Sigmoid colon (tissue), 7 donors: ENCODE measurements at places on chromosomes 6 and 20. TPM values are rescaled to one million over a fixed set of nuclear protein-coding genes. Genes with fewer than 3 reads are reported as not detected.

VWA7 gene
- 3.6 TPM for polyA plus RNA-seq

CTCFL gene
- polyA plus RNA-seq = not detected

COL9A1 gene
- polyA plus RNA-seq = 0.52 TPM

THBS2 gene
- polyA plus RNA-seq = 1.8 TPM

GMPR gene
- 2.8 TPM for polyA plus RNA-seq

RFX6 gene
- 0.16 TPM for polyA plus RNA-seq

MYB gene
- polyA plus RNA-seq = 12.0 TPM

ATXN1 gene
- 4.8 TPM for polyA plus RNA-seq

FAM184A gene
- polyA plus RNA-seq = 0.92 TPM

ACSS1 gene
- 24.7 TPM for polyA plus RNA-seq

TRIM15 gene
- polyA plus RNA-seq = 46.0 TPM

PBOV1 gene
- not detected for polyA plus RNA-seq

TSPO2 gene
- 0.48 TPM for polyA plus RNA-seq

FAM162B gene
- 0.60 TPM for polyA plus RNA-seq

CLIC5 gene
- 53.1 TPM for polyA plus RNA-seq

TPX2 gene
- 24.0 TPM for polyA plus RNA-seq

CAGE1 gene
- 0.04 TPM for polyA plus RNA-seq

OR2H2 gene
- polyA plus RNA-seq = not detected

NUP153 gene
- 9.0 TPM for polyA plus RNA-seq

TDP2 gene
- 543 TPM for polyA plus RNA-seq

RUNX2 gene
- polyA plus RNA-seq = 1.2 TPM

SYNDIG1 gene
- polyA plus RNA-seq = 0.60 TPM

NCOA5 gene
- polyA plus RNA-seq = 19.5 TPM

C20orf141 gene
- not detected for polyA plus RNA-seq

APOBEC2 gene
- polyA plus RNA-seq = not detected

PHF3 gene
- 9.7 TPM for polyA plus RNA-seq

TENT5A gene
- 7.8 TPM for polyA plus RNA-seq

SLC22A16 gene
- polyA plus RNA-seq = not detected

SMIM13 gene
- 2.9 TPM for polyA plus RNA-seq

DNAAF9 gene
- 3.3 TPM for polyA plus RNA-seq

SIRPD gene
- polyA plus RNA-seq = not detected

KCNG1 gene
- 7.1 TPM for polyA plus RNA-seq

APOM gene
- 3.6 TPM for polyA plus RNA-seq

MMS22L gene
- 2.1 TPM for polyA plus RNA-seq

HAO1 gene
- not detected for polyA plus RNA-seq

CDSN gene
- not detected for polyA plus RNA-seq

ZKSCAN8 gene
- 4.7 TPM for polyA plus RNA-seq

KCNK15 gene
- polyA plus RNA-seq = 0.60 TPM

TBX18 gene
- 1.2 TPM for polyA plus RNA-seq

C20orf144 gene
- polyA plus RNA-seq = 0.12 TPM

SSTR4 gene
- 0.04 TPM for polyA plus RNA-seq

RIPOR3 gene
- polyA plus RNA-seq = 7.8 TPM

XKR7 gene
- polyA plus RNA-seq = not detected

FILIP1 gene
- polyA plus RNA-seq = 0.46 TPM

IMPG1 gene
- not detected for polyA plus RNA-seq

CYP39A1 gene
- 3.0 TPM for polyA plus RNA-seq

PLA2G7 gene
- polyA plus RNA-seq = 43.0 TPM

PLEKHG1 gene
- polyA plus RNA-seq = 10.9 TPM

SEMG1 gene
- 0.26 TPM for polyA plus RNA-seq

CD24 gene
- 1,379 TPM for polyA plus RNA-seq
